ENCODE measurements at places on chromosomes 2 and 18.

GRCh38 chr2:34475156-34475555 lies 876.1 kb upstream of the FAM98A start:
- no peak for DNase-seq

GRCh38 chr18:66616523-66616983 lies 12.7 kb upstream of the CDH19 start:
- DNase-seq: no peak

DNA sequence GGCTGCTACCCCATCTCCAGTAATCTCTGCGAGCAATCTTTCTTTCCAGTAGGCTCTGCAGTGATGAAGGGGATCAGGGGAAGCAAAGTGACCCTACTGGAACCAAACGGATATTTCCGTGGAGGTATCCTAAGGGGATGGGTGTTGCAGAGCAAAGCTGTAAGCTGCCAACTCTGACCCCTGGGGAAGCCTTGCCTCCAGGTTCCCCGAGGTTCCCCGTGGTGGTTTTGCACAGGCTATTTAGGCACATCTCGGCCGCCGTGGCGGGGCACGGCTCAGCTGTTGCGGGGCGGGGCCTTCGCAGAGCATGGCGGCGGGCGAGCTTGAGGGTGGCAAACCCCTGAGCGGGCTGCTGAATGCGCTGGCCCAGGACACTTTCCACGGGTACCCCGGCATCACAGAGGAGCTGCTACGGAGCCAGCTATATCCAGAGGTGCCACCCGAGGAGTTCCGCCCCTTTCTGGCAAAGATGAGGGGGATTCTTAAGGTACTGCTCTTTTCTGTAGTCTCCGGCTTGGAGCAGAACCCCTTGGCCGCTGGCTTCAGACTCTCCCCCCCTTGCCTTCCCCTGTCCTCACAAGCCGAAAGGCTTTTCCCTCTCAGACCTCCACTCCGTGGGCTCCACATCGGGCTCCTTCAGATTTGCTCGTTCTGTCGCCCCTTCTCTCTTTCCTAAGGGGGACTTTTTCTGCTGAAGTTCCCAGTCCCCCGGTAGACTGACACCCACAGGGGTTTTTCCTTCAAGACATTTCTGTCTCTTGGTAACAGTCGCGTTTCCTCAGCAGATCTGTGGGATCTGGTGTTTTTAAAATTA lies at the start of gene COMMD1:
Gene COMMD1 (plus strand): TSS at position 303 of the 814 bp plus-strand sequence. CDS start 5 bp downstream, at position 308.
- no peak for DNase-seq

DNA sequence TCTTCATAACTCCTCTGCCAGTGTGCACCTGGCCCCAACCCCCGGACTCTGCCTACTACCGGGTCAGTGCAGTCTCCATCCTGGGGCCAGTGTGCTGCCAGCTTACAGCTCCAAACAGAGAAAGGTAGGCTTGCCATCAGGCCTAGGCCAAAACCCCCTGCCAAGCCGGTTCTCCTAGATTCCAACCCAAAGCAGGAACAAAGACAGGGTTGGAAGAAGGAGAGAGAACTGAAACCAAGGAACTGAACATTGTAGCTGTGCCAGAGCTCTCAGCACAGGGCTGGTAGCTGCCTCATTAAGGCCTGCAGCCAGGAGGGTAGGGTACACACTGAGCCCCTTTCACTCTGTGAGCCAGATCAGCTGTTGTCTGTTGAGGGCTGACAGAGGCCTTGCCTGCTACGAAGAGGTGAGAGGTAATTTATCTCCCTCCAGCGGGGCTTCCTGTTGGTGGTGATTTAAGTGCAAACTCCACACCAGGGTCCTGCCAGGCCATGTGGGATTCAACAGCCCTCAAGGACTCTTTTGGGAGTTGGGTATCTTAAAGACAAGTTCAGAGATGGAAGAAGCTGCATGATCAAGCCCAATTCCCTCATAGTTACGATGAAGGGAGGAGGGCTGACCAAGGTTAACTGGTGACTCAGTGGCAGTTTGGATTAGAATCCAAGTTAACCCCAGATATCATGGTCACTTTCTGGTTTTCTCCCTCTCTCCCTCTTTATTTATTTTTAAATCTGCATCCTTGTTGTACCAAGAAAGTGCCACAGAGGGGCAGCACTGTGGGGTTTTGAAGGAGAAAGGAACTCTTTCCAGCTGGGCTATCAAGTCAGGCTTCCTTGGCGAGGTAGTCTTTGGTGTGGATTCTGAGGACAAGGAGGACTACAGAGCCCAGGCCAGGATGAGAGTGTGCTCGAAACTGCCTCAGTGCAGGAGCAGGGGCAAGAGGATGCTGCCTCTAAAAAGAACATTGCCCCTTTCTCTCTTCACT lies 48.1 kb downstream of the CYRIA start:
- DNase-seq: no peak

- DNase-seq: no peak
Observed at GRCh38 chr2:104933151-104933917, 79.4 kb downstream of the POU3F3 start.

DNA sequence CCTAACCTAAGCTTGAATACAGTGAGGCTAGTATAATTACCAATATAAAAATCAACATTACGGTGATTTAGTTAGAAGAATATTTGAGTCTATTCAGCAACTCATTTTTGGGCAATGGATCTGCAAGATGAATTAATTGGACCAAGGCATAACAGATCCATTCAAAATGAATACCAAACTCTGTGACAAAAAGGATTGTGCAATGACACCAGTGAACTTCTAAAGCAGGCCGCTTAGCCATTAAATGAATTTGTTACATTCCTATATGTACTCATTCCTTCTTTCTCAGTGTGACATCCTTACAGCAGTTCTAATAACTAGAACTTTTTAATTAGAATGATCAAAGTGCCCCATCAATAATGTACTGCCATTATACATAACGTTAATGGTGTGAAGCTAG lies 44.3 kb downstream of the ZC3H15 start:
- DNase-seq: no peak

DNA sequence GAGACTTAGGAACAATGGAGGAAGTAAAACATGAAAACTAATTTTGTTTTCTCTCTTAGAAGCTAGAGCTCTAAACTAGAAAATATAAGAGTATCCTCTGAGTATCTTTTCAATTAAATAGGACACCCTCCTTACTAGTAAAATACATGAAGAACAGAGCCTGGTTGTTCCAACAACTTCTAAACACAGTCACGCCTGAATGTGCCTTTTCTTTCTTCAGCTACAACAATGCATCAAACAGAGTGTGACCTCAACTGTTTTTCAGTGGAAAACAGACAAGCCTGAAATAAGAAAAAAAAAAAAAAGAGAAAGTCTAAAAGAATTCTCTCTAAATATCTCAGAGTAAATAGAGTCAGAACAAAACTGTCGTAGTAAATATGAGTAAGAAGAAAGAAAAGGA lies 928.8 kb downstream of the CNTNAP5 start:
- DNase-seq: no peak

DNA sequence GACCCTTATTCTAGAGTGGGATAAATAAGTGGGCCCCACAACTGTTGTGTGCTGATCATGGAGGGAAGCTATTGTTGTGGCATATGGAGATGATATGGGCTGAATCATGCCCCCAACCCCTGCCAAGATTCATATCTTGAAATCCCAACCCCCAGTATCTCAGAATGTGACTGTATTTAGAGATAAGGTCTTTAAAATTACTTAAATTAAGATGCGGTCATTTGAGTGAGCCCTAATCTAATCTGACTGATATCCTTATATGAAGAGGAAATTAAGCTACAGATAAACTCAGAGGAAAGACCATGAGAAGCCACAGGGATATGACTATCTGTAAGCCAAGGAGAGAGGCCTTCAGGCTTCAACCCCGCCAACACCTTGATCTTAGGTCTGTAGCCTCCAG lies 188.3 kb upstream of the RND3 start:
- DNase-seq: no peak

- DNase-seq: no peak
Observed at GRCh38 chr2:23607925-23608324, 222.9 kb downstream of the KLHL29 start.

DNA sequence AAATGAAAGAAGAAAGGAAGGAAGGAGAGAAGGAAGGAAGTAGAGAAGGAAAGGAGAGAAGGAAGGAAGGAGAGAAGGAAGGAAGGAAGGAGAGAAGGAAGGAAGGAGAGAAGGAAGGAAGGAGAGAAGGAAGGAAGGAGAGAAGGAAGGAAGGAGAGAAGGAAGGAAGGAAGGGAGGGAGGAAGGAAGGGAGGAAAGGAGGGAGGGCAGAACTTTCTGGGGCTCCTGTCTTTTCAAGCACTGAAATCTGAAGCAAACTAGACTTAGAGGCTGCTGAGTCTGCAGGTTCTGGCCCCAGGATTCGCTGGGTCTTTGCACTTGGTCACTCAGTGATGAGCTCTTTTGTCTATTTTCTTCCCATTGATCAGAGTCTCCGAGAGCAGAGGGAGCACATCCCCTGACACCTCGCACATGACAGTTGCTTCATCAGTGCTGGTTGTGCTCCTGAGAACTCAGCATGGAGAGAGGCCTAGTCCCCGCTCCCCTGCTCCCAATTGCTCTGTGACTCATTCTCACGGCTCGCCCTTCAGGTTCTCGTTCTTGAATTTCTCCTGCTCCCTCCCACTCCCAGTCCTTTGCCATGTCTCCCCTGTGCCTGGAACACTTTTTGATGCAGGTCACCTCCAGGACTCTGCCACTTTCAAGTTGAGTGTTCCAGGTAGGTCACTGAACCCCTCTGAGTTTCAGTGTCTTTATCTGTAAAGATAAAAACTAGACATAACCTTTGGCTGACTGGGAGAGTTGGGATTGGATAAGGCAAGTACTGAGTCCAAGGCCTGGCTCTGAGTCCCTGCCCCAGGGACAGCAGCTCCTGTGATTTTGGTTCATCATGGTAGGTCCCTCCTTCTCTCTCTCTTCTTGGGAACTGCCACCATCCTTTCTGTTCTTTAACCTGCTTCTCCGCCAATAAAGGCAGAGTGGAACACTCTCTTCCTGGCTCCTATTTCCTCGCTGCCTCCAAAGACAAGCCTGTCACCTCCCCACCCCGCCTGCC lies 55.2 kb downstream of the TNP1 start:
- no peak for DNase-seq

DNA sequence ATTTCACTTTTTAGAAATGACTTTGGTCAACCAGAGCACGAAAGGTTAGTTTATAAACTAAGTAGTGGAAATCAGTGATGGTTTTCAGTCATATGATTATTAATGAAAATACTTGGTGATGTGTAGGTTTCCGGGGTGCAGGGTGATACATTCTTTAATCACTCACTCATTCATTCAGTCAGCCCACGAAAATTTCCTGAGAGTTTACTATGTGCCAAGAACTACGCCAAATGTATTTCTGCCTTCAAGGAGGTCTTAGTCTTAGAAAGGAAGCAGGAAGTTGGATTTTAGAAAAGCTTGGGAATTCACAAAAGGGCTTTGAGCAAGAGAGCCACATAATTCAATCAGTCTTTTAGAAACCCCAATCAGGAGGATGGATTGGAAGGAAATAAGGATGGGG lies 543.6 kb downstream of the PLCL1 start:
- no peak for DNase-seq

DNA sequence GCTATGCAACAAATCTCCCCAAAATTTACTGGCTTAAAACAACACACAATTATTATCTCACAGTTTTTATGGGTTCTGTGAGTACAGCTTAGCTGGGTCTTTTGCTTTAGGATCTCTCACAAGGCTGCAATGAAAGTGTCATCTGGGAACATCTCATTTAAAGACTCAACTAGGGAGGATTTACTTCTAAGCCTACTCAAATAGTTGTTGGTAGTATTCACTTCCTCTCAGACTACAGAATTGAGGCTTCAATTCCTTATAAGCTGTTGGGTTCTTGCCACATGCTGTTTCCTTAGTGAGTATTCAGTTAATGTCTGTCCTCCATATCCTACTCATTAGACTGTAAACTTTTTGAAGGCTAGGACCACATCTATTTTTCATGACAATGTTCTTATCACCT lies 72.3 kb downstream of the MDH1 start:
- DNase-seq: no peak

DNA sequence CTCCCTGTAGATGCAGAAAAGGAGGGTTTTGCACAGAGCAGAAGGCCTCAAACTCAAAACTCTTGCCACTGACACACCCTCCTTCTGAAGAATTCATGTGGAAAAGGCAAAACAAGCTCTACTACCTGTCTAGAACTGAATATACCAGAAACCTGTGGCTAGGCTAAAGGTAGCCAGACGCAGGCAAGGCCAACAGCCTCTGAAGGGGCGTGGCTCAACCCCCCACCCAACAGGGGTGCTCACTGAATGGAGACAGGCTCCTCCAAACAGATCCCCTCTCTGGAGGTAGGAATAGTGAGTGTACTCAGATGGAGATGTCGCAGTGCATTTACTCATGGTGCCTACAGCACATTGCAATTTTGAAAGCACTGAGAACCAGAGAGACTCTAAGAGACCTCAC lies 3.0 kb upstream of the STK17B start:
- no peak for DNase-seq

- DNase-seq: no peak
Observed at GRCh38 chr18:1805521-1805920, 765.8 kb downstream of the METTL4 start.

DNA sequence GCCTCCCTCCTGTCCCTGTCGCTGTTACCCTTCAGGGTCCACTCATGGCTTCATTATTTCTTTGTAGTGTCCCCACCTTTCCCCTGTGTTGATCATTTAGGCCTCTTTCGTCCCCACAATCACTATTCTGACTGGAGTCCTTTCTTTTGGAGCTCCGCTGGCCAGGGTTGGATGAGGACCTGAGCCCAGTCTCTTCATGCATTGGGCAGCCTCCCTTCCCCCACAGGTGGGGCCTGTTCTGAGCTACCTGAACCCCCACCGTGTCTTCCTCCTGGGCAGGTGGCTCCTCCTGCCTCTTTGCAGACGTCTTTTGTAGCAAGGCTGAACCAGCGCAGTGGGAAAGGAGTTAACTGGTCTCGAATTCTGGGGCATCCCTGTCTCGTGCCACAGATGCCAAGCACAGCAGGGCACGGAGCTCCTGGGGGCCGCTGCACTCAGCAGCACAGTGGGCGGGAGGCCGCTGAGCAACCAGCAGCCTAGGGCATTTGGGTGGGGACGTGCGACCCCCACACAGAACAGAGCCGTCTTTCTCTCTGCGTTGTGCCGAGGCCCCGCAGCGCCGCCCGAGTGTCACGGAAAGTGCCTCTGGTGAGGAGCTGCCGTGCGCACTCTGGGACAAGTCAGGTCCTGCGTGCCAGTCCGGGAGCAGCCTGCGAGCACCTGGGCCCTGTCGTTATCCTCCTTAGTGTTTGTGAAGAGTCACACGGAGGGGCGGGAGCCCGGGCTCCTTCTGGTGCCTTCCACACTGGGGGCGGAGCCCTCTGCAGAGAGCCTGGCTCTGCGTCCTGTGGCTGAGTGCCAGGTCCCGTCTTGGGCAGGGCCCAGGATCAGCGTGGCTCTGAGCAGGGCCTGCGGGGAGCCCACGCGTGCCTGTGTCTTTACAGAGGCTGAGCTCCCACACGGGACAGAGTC lies 130.1 kb downstream of the NFATC1 start:
- DNase-seq: no peak

GRCh38 chr2:30958918-30959265 lies 151.6 kb upstream of the CAPN13 start:
- DNase-seq: no peak

- DNase-seq: no peak
Observed at GRCh38 chr2:127715778-127716449, 14.6 kb downstream of the SFT2D3 start.

Data from Panc1 (cell line).